ENCODE measurements at places on chromosomes 3 and 15. TPM values are rescaled to one million over a fixed set of nuclear protein-coding genes. Genes with fewer than 3 reads are reported as not detected.

DNA sequence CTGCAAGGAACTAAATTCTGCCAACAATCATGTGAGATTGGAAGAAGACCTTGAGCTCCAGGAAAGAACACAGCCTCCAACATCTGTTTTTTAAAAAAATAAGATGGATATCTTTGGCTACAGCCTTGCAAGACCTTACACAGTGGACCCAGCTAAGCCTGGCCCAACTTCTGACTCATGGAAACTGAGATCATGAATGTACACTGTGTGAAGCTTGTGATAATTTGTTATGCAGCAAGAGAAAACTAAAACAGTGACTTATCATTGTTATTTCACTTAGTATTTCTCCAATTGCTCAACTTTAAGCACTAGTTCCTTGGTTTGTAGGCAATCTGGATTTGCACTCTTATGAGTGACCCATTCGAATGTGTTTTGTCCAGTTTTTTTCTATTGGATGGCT is 29.3 kb downstream of the SHQ1 start:
- no peak for DNase-seq

GRCh38 chr3:42663581-42664437 is 10.3 kb downstream of the ZBTB47 start:
- DNase-seq = no peak

- DNase-seq = peak; percentile 55
Observed at GRCh38 chr15:47870956-47871625, 153.8 kb downstream of the SEMA6D start.

CASR gene
- total RNA-seq = not detected

NCBP2 gene
- total RNA-seq = 85.5 TPM

All from pulmonary artery endothelial cell (primary cell).